ENCODE measurements at places on chromosomes 16 and 17.
A peak's percentile ranks its signal among the peaks of the same experiment; 100 is the strongest.

DNA sequence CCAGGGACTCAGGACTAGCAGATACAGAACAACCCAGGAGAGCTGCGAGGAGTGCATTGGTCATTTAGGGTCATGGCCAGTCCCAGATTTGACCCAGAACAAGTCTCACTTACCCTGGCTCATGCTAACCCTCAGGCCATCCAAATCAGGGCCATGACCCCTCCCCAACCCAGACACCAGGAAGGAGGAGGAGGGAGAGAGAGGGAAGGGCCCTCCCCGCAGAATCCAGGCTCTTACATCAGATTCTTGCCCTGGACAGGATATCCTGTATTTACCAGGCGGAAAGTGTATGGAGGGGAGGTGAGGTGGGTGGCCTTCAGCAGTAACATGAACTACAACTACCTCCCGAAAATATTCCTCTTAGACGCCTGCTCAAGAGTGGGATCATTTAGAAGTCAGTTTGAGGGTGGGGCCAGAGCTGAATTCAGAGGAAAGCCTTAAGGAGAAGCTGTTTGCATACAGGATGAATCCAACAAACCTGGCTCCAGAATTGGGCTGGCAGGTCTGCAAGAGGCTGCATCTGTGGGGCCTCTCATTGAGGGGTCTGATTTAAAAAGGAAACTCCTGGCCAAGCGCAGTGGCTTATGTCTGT lies 2.1 kb downstream of the VAT1 start:
- DNase-seq: no peak

GRCh38 chr17:10737168-10737622 lies 7.4 kb upstream of the TMEM220 start:
- peak; percentile 66 for DNase-seq

GRCh38 chr16:20214401-20214800 lies 112.9 kb downstream of the GP2 start:
- DNase-seq: no peak

DNA sequence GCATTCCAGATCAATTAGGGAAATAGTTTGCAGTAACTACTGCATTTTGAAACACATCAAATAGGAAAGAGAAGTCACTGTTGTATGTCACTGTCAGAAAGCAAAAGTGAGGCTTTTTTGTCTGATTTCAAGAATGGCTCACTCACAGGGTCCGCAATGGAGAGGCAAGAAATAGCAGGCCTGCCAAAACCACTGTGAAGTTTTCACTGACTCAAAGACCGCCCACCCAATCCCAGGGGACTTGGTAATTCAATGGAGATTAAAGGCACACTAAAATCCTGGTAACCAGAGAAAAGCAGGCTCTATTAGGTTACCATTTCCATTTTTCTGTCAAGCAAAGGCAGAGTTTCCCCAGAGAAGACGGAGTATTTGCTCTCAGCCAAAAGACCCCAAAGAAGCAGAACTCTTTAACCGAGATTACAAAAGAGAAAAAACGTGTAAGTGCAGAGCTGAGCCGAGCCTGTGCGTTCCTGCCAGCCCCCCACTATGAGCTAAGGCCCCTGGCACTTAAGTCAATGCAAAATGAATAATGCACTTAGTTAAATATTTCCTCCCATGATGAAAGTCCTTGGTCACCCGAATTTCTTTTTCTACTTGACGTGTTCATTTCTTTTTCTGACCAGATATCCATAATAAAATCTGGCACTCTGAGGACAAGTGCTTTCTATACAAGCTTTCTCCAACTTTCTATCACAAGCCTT lies 57.0 kb downstream of the FOXL1 start:
- no peak for DNase-seq

GRCh38 chr17:68296217-68297191 lies 5.2 kb downstream of the ARSG start:
- no peak for DNase-seq

- DNase-seq: no peak
Observed at GRCh38 chr16:75257886-75258806, 6.7 kb upstream of the BCAR1 start.

GRCh38 chr17:28033972-28034714 lies 8.3 kb upstream of the NLK start:
- DNase-seq: peak; percentile 49

GRCh38 chr17:75822119-75822799 lies 21.9 kb downstream of the UNC13D start:
- no peak for DNase-seq

DNA sequence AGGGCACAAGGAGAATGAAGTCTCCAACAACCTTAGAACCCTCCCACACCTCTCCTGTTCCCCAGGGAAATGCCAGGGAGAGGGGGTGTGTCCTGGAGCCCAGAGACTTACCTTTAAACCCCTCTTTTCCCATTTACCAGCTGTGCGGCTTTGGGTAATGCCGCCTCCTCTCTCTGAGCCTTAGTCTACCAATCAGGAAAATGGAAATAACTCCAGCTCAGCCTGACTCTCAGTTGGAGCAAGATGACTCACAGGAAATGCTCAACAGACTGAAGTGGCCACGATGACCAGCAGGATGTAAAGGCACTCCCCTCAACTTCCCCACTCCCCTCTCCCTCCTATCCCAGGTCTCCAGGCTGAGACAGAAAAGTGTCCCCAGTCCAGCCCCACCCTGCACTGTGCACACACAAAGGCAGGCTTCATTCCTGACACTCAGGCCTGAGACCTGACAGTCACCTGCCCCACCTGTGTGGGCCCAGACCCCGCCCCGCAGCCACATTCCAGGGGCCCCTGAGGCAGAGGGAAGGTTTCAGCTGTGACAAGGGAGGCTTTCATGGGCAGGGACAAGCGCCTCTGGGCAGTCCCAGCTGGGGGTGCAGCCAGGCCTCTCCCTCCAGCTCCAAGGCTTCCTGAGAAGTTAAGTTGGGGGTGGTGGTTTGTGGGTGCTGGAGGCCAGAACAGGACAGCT lies 3.0 kb upstream of the KRT15 start:
- DNase-seq: peak; percentile 65

DNA sequence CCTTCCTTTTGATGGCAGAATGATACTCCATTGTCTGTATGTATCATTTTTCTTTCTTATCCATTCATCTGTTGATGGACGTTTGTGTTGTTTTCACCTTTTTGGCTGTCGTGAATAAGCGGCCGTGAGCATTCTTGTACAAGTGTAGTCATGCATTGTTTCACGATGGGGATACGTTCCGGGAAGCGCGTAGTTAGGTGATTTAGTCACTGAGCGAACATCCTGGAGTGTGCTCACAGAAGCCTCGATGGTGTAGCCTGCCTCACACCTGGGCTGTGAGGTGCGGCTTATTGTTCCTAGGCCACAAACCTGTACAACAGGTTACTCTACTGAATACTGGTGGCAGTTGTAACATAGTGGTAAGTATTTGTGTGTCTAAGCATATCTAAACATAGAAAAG lies 136.5 kb downstream of the CMIP start:
- DNase-seq: no peak

- no peak for DNase-seq
Observed at GRCh38 chr17:17353625-17354484, 50.7 kb downstream of the NT5M start.

- DNase-seq: no peak
Observed at GRCh38 chr16:3023415-3023668, 400 bp downstream of the HCFC1R1 start.

GRCh38 chr17:72299592-72299991 lies 178.8 kb downstream of the SOX9 start:
- no peak for DNase-seq

DNA sequence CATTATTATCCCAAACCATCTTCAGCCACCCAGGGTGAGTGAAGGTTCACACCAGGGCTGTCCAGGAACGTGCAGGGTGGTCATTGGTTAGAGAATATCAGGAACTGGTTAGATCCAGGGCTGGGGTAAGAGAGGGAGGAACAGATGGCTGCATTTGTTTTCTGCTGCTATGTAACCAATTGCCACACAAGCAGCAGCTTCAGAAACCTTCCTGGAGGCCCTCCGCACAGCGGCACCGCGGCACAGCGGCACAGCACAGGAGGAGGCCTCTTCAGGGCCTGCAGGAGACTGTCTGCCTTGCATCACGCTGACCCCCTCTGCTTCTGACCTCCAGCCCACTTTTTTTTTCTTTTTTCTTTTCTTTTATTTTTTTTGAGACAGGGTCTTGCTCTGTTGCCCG lies 86.1 kb downstream of the KCNJ12 start:
- DNase-seq: no peak

DNA sequence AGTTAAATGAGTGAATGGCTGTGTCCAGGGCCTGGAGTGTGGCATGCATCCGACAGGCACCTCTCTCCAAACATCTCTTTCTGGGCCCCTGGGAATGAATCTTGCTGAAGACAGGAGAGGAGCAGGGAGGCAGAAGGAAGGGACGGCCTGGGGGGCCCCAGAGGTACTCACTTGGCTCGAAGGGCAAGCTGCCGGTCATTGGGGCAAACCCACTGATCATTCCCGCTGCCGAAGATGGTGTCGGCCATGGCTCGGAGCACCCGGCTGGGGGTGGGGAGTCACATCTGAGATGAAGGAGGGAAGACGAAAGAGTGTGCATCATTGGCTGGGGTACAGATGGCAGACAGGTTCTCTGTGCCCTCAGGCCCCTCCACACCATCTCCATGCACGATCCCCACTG lies 25.3 kb downstream of the RPH3AL start:
- DNase-seq: no peak

GRCh38 chr16:67464565-67464964 lies 16.4 kb downstream of the ATP6V0D1 start:
- DNase-seq: no peak

DNA sequence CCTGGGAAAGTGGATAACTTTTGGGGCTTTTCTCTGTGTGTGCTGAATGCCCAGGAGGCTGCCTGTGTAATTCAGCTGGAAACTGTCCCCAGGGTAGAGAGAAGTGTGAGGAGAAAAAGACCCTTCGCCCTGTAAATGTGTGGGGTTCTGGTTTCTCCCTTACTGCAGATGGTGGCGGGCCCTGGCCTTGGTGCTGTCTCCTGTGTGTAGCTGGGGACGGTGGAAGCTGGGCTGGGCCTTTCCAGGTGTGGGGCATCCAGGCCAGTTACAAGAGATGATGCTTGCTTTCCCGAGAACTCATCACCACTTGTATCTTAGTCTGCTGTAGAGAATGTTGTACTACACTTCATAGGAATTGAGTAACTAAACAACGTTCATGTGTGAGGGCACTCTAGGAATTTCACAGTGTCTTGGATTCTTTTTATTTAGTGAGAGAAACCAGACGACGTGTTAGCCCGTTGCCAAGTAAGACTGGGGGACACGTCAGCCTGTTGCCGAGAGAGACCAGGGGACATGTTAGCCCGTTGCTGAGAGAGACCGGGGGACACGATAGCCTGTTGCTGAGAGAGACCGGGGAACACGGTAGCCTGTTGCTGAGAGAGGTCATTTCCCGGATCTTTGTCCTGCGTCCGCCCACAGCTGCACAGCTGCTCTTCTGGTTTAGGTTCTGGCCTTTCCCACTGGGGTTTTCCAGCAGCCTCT lies 43.1 kb downstream of the TBCD start:
- DNase-seq: no peak

DNA sequence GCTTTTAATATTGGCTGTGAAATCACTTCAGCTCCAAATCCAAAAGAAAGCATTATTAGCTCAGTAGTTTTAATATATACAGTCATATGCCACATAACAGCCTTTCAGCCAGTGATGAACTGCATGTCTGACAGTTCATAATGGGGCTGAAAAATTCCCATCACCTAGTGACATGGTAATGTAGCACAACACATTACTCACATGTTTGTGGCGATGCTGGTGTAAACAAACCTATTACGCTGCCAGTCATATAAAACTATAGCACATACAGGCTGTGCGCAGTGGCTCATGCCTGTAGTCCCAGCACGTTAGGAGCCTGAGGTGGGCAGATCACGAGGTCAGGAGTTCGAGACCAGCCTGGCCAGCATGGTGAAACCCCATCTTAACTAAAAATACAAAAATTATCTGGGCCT lies 92.2 kb downstream of the TUBD1 start:
- peak; percentile 53 for DNase-seq

DNA sequence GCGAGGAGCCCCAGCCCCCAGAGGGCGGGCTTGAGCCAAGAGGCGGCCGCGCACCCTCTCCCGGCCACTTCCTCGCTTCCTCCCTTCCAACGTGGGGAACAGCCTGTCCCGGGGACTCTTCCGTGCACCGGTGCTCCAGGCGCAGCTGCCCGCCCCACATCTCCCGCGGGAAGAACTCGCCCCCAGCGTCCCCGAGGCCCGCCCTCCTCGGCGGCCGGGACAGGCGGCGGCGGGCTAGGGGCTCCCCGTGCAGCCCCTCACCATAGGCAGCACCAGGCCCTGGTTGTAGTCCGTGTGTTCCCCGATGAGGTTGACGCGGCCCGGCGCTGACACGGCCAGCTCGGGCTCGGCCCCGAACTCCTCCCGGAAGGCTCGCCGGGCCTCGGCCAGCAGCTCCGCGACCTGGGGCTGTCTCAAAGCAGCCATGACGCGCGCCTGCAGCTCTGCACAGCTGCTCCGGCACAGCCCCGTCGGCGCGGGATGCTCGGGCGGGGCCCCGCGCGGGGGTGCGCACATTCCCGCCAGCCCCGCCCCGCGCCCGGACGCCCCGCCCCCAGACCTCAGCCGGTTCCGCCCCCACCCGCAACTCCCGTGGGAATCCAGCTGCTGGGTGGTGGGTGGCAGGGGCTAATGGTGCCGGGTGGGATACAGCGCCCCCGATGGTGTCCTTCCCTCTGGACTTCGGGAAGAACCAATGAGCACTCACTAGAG lies at the start of gene GALK1:
Gene GALK1 (minus strand): TSS at position 482 of the 711 bp plus-strand sequence. CDS start 56 bp downstream, at position 426.
- peak; percentile 85 for DNase-seq

DNA sequence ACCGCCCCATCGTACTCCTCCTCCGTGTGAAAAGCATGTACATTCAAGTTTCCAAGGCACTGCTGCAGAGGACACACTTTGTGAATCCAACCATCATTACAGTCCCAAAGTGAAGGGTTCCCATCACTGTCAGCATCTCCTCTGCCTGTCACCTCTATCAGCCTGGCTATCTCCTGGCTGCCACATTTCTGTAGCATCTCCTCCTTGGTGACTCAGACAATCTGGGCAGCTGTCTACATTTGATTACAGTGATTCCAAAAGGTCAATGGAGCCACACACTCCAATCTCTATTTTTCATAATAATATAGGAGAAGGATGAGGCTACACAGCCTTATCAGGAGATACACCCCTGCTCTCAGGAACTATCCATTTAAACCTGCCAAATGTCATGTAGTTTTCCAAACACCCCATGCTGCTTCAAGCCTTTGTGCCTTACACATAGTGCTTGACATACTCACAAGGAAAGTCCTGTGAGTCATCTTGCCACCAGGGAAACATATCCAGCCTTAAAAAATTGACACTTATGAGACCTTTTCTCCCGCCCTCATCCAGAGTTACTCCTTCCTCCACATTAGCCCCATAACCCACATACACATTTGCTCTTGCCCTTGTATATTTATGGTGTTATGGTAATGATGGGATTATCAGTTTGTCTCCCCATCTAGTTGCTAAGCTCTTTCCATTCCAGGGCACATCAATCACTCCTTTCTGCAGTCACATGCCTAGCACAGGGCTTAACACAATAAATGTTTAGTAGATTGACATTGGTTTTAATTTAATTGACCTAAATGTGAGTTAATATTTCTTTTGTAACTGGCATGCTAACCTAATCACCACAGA lies 250.1 kb upstream of the CDH5 start:
- DNase-seq: no peak
